ENCODE measurements at places on chromosomes 11 and 22. TPM values are rescaled to one million over a fixed set of nuclear protein-coding genes. Genes with fewer than 3 reads are reported as not detected.

DNA sequence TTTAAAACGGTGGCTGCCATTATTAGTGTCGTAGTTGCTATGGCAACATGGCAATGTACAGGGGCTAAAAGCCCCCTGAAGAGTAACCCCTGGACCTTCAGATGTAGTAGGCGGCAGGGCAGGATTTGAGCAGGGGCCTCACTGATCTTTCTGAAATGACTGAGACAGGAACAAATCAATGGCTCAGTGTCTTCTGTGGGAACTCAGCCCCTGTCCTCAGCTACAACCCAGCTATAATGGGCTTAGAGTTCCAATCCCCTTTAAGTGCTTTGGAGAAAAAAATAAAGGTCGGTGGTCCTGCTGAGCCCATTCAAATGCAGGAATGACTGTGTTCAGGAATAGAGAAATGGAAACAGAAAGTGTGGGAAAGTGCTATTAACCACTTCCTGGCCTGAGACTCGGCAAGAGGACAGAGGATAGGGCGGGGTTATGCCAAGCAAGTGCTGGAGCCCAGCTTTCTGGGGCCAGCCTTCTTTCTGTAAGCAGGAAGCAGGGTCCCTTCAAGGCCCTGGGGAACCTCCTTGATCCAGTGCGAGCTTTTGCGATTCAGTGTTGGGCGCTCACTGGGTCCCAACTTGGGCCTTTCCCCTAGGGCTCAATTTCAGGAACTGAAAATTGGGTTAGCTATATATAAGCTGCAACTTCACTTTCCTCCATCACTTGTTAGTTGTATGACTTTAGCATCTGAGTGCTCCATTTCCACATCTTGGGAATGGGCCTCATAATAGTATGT, 6.1 kb upstream of the CD82 start:
- DNase-seq: no peak

GRCh38 chr11:15692739-15693138, 578.0 kb downstream of the INSC start:
- no peak for DNase-seq

- no peak for DNase-seq
Observed at GRCh38 chr11:29282088-29282487, 734.7 kb downstream of the KCNA4 start.

The BTG4 gene
- not detected for polyA plus RNA-seq

DNA sequence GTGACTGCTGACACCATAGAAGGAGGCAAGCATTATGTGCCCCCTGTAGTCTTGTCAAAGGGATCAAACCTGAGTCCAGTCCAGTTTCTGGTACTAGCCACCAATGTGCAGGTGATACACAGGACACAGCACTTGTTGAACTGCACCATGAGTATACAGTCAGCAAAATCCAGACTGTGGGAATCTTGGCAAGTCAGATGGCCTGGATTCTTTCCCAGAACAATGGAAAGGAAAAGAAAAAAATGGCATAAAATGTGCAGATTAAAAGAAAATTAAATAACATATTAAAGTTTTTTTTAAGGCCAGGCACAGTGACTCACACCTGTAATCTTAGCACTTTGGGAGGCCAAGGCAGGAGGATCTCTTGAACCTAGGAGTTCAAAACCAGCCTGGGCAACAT, 16.8 kb downstream of the CRY2 start:
- no peak for DNase-seq

The PDGFD gene
- 4.4 TPM for polyA plus RNA-seq

The HOATZ gene
- polyA plus RNA-seq: 2.0 TPM

The PLXNB2 gene
- 142 TPM for polyA plus RNA-seq

DNA sequence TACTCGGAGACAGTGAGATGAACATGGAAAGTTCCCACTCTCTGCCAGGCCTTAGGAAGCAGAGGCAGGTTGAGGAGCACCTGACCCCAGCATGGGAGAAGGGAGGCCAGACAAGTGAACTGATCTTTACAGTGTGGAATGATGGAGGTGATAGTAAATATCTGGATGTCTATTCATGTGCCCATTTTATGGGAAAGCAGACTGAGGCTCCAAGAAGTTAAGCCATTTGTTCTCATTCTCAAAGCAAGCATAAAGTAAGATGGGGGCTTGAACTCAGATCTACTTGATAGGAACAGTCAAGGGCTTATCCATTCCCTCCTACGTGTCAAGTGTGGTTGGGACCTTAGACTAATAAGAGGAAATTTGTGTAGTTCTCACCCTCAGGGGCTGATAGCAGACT, 461.5 kb downstream of the MN1 start:
- no peak for DNase-seq

The CWF19L2 gene
- 23.2 TPM for polyA plus RNA-seq

The SEC14L2 gene
- polyA plus RNA-seq: 11.6 TPM

- no peak for DNase-seq
Observed at GRCh38 chr11:99268886-99269285, 248.1 kb downstream of the CNTN5 start.

GRCh38 chr22:39545386-39546365, 13.1 kb upstream of the RPS19BP1 start:
- peak; percentile 68 for DNase-seq

DNA sequence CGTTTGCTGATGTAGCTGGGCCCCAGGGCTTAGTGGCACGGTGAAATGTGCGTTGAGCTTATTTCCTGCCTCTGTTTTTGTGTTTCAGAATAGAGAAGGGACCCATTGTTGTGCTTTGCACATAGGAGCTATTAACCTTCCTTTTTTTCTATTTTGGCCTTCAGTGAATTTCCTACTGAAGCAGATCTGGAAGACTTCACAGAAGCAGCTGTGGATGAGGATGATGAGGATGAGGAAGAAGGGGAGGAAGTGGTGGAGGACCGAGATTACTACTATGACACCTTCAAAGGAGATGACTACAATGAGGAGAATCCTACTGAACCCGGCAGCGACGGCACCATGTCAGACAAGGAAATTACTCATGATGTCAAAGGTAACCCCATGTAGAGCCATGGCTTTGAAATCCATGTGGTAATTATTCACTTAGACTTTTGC, 37.4 kb upstream of the ST14 start:
- DNase-seq: no peak

DNA sequence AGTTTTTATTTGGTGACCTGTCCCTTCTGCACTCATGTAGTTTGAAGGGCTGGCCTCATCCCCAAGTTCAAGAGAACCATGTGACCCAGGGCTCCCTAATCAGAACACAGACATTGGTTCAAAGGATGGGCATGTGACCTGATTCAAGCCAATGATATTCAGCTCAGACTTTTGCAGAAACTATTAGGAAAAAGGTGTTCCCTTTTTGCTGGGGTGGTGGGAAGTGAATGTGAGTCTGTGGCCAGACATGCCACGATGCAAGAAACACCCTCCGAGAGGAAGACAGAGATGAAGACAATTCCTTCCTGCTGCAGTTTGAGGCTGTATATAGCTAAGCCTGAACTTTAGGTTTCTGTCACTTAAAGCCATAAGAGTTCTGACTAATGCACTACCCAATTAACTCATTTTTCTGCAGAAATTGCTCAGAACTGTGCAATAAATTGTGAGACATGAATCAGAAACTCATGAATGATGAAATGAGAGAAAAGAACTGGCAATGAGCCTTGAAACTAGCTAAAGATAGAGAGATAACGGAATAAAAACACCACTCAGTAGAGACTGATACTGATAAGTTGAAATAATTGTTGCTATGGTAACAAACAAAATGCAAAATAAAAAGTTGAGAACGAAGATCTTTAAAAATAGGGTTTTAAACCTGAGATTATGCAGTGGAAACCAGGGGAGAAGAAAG, 9.2 kb upstream of the MAPK1 start:
- DNase-seq: no peak

The SAA4 gene
- not detected for polyA plus RNA-seq

- no peak for DNase-seq
Observed at GRCh38 chr11:83583757-83584366, 297.7 kb upstream of the CCDC90B start.

DNA sequence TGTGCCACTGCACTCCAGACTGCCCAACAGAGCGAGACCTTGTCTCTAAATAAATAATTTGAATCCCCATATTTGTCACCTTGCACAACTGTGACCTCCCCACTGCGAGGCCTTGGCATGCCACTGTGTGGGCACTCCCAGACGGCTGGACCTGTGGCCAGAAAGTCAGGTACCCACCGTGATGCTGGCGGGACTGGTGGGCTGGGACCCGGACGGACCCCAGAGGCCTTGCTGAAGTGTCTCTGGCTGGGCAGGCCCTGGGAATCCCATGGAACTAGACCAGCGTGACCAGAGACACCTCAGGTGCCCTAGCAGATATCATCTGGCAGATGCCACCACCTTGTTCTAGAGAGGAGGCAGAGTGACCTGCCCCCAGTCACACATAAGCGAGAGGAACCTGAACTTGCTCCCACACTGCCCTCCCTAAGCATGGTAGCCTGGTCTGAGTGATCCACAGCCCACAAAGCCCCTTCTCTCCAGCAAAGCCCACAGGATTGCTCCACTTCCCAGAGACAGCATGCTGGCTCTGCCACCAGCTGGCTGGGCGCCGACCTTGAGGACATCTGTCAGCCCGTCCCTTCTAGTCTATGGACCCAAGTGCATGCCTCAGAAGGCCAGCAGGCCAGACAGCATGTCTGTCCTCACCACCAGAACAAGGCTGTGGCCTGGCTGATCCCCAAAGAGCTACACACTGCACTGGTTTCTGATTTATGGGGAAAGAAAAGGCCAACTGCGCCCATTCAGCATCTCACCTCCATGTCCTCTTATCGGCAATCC, 9.5 kb downstream of the MACROD1 start:
- no peak for DNase-seq

- DNase-seq: no peak
Observed at GRCh38 chr22:22369964-22370270, 125.3 kb downstream of the VPREB1 start.

The ISX gene
- 0.39 TPM for polyA plus RNA-seq

GRCh38 chr11:77842441-77843121, 21.6 kb downstream of the AAMDC start:
- DNase-seq: no peak

GRCh38 chr11:117909611-117910382, 19.4 kb downstream of the TMPRSS13 start:
- no peak for DNase-seq

- no peak for DNase-seq
Observed at GRCh38 chr22:37932821-37933578, 20.4 kb downstream of the C22orf23 start.

The TTC36 gene
- 1.2 TPM for polyA plus RNA-seq

- DNase-seq: no peak
Observed at GRCh38 chr11:91805293-91805692, 419.3 kb upstream of the FAT3 start.

- no peak for DNase-seq
Observed at GRCh38 chr11:37527545-37527944, 929.5 kb upstream of the RAG2 start.

The FBLN1 gene
- polyA plus RNA-seq: 312 TPM

The OR5AS1 gene
- polyA plus RNA-seq: 0.10 TPM

- DNase-seq: no peak
Observed at GRCh38 chr22:44391481-44392445, 79.0 kb upstream of the SHISAL1 start.

DNA sequence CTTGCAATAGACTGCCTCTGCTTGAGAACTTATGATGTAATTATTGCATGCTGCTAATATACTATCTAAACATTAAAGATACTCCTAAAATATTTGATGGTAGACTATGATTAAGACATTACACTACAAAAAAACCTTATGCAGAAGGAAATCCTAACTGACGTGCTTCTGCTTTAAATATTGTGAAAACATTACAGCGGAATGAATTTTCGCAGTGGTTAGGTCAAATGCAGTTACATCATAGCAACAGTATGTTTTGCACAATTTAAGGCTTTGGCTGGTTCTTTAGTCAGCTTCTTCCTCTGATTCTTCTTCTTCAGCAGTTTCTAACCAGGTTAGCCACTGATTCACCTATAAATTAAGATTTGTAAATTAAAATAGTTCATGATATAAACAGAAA, 11.2 kb downstream of the EIF4G2 start:
- no peak for DNase-seq

The IFITM1 gene
- polyA plus RNA-seq: 14.6 TPM

DNA sequence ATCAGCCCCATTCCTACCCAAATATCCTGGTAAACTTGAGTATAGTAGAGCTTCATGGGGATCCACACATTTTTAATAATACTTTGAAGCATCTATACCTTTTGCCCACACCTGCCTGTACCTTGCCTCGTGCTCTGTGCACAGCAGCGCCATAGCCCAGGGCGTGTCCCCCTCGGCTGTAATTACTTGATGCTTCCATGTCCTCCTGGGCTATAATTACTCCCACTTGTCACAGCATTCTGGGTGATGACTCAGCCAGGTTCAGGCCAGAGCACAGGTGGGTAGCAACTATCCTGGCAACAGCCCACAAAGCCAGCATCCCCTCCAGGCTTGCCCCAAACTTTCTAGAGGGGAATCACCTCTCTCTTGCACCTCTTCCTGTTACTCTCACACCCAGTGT, 23.7 kb upstream of the SLC36A4 start:
- DNase-seq: no peak

DNA sequence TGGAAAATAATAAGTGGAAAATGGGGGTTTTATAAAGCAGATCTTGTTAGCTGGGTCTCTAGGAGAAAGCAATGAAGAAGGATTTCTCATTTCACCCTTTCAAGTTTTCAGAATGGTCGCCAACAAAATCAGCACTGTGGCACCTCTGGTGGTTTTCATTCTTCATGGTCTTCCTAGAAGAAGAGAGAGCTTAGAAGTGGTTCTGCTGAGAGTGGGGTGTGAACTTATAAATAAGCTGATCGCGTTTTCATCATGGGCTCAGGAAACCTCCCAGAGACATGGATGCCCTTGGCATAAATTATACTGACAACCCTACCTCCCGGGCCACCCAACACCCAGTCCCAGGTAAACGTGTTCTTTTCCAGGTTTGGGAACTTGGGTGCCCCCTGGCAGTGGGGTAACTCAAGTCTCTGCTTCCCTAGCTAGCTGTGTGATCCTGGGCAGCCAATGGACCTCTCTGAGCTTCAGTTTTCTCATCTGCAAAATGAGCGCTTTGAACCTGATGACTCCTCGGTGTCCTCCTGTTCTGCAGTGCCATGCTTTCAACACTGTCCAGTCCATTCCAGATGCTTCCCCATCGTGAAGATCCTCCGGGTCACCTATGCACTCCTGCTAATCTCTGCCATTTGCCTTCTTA, 72.6 kb upstream of the GRAMD1B start:
- DNase-seq: no peak

DNA sequence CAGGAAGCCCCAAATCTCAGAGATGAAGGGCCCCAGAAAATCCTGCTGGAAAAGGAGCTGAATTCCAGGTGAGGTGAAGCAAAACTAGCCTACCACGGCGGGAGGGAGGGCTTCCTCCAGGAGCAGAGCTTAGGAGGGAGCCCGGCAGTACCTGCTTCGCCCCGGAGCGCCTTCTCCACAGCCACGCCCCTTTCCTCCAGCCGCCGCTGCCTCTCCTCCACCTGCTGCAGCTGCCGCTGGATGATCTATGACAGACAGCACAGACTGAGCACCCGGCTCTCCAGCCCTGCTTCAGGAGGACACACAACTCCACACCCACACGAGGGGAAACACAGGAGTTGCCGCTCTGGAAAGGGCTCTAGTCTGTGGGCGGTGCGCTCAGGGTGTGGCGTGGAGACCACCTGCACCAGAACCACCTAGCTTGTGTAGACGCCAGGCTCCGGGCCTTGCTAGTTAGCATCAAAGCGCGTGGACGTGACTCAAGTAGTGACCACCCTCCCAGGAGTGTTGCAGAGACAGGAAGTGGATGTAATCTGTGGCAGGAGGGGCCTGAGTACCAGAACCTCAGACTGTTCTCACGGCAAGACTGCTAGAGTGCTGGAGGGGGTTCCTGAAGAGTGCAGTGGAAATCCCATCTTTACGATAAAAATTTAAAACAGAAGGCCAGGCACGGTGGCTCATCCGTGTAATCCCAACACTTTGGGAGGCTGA, 34.6 kb upstream of the BID start:
- DNase-seq: no peak

GRCh38 chr11:74412733-74413359, 14.6 kb upstream of the PGM2L1 start:
- no peak for DNase-seq

The HINFP gene
- polyA plus RNA-seq: 39.2 TPM

- no peak for DNase-seq
Observed at GRCh38 chr11:63622323-63622722, 8.1 kb upstream of the PLAAT3 start.
